Activated CD8-positive, alpha-beta memory T cell treated with anti-CD3 and anti-CD28 coated beads for 4 hours (primary cell): ENCODE measurements at places on chromosomes 2 and 18.
A peak's percentile ranks its signal among the peaks of the same experiment; 100 is the strongest.

DNA sequence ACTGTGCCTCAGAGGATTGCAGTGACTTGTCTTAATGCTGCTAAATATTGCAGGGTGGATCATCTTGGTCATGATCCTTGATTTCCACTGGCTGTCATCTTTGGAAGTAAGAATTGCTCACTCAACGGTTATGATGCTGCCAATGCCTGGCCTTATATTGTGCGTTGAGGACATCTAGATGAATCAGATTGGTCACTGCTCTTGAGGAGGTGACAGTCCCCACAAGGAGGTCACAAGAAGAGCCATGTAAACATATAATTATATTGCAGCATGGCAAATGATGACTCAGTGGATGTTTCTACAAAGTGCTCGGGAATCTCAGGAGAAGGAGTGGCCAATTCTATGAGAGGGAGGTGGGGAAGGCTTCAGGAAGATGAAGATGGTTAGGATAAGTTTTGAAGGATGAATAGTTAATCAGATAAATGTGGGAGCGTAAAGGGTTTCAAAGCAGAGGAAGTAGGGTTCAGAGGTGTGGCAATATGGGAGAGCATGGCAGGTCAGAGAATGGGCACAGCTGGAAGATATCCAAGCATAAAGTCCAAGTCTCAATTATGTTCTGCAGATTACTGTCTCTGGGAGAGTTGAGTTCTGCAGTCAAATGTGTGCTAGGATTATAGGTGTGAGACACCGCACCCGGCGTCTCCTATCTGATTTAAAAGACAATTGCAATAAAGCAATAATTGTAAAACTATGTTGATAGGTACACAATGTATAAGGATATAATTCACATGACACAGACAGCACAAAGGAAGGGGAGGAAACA, 21.3 kb upstream of the TMEM131 start:
- DNase-seq = no peak

DNA sequence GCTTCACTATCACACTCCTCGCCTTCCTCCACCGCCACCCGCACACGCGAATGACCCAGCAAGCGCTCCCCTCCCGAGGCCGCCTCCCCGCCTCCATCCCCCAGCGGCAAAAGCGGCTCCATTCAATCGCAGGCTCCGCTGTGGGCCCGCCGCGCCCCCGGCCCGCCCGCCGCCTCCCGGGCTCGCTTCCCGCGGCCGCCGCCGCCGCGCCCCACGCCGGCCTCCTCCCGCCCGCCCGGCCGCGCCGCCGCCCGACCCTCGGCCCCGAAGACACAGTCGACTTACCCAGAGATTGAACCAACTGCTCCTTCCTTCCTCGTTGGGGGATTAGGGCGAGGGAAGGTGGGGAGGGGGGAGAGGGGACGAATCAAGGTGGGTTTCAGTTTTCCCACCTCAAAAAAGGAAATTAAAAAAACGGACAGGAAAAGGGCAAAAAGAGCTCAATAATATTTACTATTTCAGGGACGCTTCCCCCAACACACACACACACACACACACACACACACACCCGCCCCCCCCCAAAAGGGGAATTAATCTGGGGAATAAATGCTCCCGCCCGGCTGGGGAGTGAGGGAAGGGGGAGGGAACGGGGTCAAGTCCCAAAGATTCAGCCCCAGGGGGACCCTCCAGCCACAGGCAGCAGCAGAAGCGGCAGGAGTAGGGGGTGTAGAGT, 743 bp downstream of the XPO1 start:
- DNase-seq = peak; percentile 17

- DNase-seq = no peak
These were observed 1588.2 kb downstream of the LRP1B start for GRCh38 chr2:140542627-140543026.

GRCh38 chr2:86396291-86396785, 44.8 kb upstream of the KDM3A start:
- DNase-seq = no peak

DNA sequence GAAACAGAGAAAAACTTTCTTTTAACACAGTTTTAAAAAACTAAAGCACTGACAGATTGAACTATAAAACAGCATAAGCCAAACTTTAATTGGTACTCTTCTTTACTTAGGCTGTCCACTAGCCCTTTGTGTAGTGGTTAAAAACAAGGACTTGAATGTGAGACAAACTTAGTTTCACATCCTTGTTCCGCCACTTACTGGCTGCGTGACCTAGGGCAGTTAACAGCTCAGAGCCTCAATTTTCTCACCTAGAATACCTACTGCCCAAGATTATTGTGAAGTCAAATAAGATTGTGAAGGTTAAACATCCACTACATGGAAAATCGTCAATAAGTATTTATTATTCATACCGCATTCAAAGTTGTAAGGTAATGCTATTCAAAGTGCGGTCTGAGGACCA, 2.0 kb downstream of the WDR35 start:
- no peak for DNase-seq

DNA sequence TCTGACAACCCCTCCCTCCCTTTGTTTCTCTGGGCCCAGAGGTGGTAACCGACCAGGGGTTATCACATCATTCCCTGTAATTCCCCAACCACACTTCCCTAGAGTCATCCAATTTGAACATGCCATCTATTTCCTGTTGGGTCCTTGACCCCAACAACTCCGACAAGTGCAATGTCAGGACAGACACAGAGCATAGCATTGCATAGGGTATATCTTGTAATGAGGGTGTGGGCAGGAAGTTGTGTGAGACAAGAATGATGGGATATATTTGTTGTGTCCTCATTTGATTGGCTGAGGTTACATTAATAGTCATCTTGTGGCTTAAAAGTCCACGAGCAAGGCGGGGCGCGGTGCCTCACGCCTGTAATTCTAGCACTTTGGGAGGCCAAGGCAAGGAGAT, 33.4 kb upstream of the CNOT11 start:
- no peak for DNase-seq

- no peak for DNase-seq
These were observed 68.0 kb downstream of the FAM171B start for GRCh38 chr2:186761814-186762213.

DNA sequence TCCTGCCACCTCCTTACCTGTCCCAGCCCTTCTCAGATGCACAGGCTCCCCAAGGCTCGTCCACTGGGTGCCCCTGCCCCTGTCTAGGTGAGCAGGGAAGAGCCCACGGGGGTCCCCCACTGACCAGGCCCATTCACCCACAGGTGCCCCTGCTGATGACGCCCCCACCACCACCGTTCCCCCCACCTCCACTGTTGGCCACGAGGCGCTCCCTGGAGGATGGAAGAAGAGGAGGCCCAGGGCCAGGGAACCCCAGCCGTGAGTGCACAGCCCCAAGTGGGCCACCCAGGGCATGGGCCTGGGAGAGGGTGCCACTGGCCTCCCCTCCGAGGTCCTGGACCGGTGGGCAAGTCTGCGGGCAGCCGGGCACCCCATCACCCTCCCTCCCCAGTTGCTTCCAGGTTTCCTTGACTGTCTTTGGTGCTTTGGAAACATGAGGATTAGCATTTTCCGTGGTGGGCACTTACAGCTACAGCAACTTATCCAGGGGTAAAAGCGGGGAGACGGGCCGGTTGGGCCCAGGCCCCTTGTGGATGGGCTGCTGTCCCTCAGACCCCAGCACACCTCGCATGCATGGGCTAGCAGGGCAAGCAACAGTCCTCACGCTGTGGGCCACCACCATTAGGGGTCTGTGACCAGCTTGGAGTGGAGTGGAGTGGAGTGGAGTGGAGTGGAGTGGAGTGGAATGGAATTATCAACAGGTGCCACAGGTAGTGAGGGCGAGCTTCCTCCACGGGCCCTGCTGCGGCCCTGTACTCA, 13.2 kb upstream of the KLHL30 start:
- no peak for DNase-seq

GRCh38 chr18:67281746-67282145, 234.8 kb downstream of the DSEL start:
- DNase-seq = no peak

- DNase-seq = no peak
These were observed 31.1 kb upstream of the FAM237A start for GRCh38 chr2:206611191-206611590.
